Activated CD4-positive, alpha-beta T cell treated with anti-CD3 and anti-CD28 coated beads for 24 hours (primary cell): ENCODE measurements at places on chromosomes 2 and 18.

- no peak for DNase-seq
Measured at GRCh38 chr18:79971211-79971952, 6.9 kb downstream of the HSBP1L1 start.

DNA sequence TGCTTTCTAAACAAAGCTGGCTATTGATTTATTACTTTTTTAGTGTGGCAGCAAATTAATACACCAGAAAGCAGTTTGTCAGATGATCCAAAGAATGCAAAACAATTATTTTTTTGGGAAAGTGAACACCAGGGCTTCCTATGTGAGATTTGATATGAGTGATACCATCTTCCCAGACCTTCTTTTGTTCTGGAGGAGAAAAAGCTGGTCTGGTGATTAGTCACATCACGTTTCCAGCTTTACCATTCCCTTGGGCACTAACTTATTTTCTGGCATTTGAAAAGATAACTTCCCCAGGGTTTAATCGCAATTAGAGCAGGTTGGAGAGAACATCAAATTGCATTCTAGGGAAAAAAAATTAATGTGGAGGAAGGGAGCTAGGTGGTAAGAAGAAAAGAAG lies 182.9 kb upstream of the TANK start:
- DNase-seq: no peak

- no peak for DNase-seq
Measured at GRCh38 chr2:172496160-172496608, 59.7 kb upstream of the PDK1 start.

GRCh38 chr2:215654148-215654819 lies 218.4 kb upstream of the FN1 start:
- no peak for DNase-seq

GRCh38 chr2:212548455-212548819 lies 9.8 kb upstream of the ERBB4 start:
- DNase-seq: no peak

DNA sequence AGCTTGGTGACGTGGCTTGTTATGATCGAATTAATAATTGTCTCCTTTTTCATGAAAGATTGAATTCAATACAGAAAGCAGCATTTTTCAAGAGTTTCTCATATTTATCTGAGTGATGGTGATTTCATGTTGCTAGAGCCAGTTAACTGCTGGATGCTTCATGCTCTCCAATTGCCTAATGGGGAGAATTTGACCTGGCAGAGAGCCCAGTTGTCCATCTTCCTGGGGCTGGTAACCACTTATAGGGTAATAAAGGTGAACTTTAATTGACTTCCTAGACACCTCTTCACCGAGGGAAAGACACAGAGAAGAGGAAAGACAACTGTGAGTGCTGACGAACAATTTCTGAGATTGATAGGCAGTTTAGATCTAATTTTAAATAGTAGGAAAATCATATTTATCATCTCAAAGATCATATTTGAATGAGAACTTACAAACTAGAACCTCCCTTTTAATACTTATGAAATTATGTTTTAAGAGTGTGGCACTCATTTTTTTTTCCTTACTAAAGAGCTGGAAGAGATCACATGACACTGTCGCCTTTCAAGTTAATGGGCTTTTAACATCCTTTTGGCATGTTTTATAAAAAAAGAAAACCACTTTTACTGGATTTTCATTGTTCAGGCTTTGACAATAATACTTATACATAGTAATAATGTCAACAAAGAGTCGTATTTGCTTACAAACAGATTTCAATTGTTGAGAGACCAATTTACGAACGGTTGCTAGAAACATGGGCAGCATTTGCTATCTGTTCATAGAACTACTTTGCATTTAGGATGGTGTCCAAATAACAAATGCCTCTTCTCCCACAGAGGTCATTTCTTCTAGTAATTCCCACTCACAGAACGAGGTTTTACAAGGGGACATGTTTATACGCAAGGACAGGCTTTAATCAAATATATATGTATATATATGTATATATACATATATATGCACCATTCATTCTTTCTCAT lies 153.3 kb downstream of the RAPGEF4 start:
- DNase-seq: no peak
